ENCODE measurements at places on chromosomes 4 and X. TPM values are rescaled to one million over a fixed set of nuclear protein-coding genes. Genes with fewer than 3 reads are reported as not detected.

The LNX1 gene
- total RNA-seq, result 0.06 TPM

The USP27X gene
- total RNA-seq, result 4.4 TPM

The ESX1 gene
- total RNA-seq, result 0.09 TPM

The BEND2 gene
- total RNA-seq, result not detected

The CXCL6 gene
- total RNA-seq, result not detected

The TXK gene
- 0.16 TPM for total RNA-seq

The ARHGAP6 gene
- 0.01 TPM for total RNA-seq

The ARMCX1 gene
- total RNA-seq, result 0.57 TPM

The CWH43 gene
- not detected for total RNA-seq

The ATP2B3 gene
- 0.10 TPM for total RNA-seq
